ENCODE measurements at places on chromosomes 3 and 15.

DNA sequence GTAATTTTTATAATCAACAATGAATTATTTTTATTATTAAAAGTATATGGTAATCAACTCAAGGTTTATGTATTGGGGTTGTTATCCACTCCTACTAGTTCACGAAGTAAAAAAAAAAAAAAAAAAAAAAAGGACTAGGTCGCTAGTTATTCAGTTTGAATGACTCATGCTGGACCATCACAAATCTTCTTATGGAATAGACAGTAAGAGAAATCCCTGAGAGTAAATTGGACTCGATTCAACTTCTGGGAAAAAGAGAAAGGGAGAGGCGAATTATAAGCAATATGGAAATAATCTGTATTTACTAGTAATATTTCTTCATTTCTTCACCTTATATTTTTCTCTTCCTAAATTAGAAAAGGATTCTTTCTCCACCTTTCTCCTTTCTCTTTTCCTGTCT lies 2.0 kb downstream of the MYEF2 start:
- DNase-seq, result no peak

GRCh38 chr3:83034806-83035703 lies 1273.6 kb upstream of the GBE1 start:
- no peak for DNase-seq

GRCh38 chr15:74840851-74841775 lies 1.8 kb downstream of the ULK3 start:
- DNase-seq, result no peak

- DNase-seq, result no peak
Observed at GRCh38 chr15:61196711-61197586, 32.2 kb downstream of the RORA start.

DNA sequence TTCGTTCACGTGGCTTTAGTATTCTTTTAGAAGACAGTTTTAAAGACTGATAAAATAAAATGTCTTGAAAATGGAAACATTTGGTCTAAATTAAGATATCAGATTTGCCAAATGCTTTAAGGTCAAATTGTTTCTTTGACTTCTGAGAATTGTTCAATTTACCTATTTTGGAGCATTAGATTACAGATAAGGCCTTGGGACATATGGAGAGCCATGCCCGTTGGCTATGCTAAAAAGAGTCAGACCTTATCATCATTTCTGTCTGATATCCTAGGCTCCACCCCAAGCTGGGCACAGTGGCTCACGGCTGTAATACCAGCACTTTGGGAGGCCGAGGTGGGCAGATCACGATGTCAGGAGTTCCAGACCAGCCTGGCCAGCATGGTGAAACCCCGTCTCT lies 13.0 kb downstream of the ZNF445 start:
- DNase-seq, result no peak

DNA sequence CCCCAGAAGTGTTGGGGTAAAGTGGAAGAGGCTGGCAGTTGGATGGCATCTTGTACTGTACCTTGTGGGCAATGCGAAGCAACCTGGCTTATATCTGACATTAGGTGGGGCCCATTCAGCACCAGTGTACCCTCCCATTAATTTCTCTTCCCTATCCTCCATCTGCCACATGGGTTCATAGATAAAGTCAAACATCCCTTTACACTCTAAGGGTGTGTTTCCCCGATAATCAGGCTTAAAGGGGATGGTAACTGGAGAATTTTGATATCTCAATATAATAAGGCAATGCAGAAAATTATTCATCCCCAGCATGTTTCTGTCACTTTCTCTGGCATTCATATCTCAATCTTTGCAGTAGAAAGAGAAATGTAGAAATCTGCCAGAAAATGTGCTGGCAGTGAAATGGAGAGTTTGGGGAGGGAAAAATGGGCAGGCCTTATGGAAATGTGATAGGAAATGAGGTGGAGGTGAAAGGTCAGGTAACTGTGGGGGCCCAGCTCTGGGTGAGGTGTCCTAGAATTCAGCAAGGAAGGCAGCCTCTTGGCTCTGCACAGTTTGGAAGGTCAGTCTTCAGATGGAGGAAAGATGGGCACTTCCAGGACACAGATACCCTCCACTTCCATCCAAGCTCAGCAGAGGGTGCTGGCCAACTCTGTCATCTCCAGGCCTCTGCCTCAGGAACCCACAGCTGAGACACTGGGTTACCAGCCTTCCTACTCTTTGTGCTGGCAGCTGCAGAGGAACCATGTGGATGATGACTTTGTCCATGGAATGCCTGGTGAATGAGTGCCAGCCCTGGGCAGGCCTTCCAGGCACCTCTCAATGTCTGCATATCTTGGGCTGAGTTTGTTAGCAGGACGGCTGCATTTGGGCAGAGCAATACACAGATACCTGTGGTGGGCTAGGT lies 325.9 kb upstream of the CTDSPL start:
- no peak for DNase-seq

DNA sequence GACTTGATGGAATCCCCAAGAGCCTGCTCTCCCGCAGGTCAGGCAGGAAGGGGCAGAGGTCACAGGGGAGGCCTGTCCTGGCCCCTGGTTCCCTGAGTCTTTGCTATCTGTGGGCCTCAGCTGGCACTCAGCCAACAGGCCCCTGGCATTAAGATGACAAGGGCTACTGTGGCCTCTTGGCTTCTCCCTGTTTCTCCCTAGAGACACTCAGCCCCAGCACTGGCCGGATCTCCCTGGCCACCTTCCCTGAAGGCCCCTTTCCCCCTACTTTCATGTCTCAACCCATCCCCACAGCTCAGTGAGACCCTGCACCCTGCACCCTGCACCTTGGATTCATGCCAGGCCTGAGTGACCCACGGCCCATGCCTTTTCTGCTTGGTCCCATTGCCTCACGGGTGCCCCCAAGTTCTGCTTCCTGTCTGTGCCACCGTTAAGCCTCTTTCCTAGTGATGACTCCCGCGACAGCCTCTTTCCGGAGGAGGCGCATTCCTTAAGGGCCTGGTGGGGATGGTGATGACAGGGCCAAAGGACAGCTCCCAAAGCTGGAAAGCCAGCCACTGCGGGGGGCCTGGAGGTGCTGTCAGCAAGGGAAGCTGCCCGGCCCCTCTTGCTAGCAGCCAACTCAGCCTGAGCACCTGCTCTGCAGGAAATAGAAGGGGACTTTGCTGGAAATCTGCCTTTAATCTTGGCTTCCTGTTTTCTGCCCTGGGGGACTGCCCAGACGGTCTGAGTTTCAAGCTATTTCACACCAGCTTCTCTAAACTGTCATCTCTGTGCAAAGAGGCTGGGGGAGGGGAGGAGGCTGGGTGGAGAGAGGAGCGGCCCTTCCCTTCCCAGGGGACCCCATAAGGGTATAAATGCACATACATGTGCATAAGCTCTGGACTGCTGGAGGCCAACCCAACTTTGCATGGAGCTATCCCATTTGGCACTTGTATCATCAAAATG lies 4.8 kb upstream of the CSK start:
- no peak for DNase-seq

- DNase-seq, result no peak
Observed at GRCh38 chr3:152519376-152519775, 250.6 kb downstream of the MBNL1 start.

GRCh38 chr3:72255191-72255590 lies 470.2 kb upstream of the PROK2 start:
- DNase-seq, result no peak

DNA sequence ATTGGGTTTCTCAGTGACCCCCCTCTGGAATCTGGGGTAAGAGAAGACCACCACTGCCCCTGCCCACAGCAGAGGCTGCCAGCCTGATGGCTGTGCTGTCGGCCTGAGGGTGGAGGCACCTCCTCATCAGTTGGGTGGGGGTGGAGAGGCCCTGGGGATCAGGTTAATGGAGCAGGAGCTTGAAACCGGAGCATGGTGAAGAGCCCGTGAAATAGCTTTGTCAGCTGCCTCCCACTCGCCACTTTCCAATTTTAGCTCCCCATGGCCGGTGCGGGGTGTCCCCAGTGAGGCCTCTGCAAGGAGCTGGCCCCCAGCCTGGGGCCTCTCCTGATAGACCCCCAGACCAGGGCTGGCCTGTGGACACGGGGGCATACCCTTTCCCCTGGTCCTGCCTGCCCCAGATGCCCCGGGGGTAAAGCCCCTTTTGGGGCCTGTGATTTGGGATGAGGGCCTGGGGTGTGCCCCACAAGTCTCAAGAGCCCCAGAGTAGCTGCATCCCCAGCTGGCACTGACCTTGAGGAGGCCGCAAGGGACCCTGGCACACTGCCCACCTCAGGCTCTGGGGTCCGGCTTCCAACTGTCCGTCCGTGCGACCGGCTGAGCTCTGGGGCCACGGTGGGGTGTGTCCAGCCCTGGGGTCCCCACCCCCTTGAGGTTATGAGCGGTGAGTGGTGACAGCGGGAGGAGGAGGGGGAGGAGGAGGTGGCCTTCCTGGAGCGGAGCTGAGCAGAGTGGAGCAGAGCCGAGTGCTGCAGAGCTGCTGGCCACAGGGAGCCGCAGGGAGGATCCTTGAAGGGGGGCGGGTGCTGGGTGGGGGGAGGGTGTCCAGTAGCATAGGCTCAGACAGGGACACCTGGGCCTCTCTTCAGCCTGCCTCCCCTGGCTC lies at the start of gene HHATL:
HHATL (minus strand) TSS at position 733 of the 886 bp plus-strand sequence. CDS start 1,972 bp downstream, outside the sequence.
- no peak for DNase-seq

GRCh38 chr3:79364784-79365183 lies 403.0 kb downstream of the ROBO1 start:
- DNase-seq, result no peak

DNA sequence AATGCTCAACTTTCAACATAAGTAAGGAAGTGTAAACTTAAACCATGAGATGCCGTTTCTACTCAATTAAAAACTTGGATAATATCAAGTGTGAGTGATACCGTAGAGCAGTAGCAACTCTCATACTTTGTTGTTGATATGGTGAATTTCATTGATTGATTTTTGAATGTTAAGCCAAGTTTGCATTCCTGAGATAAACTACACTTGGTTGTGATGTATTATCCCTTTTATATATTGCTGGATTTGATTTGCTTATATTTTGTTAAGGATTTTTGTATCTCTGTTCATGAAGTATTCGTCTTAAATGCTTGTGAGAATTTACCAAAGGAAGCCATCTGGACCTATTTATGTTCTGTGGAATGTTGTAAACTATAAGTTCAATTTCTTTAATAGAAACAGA lies 21.7 kb downstream of the SLMAP start:
- no peak for DNase-seq

- no peak for DNase-seq
Observed at GRCh38 chr15:67190326-67190725, 64.1 kb downstream of the AAGAB start.

- DNase-seq, result peak; percentile 4
Observed at GRCh38 chr15:93302080-93302765, 213.2 kb upstream of the RGMA start.

GRCh38 chr3:23377928-23378672 lies 175.0 kb downstream of the UBE2E2 start:
- no peak for DNase-seq

DNA sequence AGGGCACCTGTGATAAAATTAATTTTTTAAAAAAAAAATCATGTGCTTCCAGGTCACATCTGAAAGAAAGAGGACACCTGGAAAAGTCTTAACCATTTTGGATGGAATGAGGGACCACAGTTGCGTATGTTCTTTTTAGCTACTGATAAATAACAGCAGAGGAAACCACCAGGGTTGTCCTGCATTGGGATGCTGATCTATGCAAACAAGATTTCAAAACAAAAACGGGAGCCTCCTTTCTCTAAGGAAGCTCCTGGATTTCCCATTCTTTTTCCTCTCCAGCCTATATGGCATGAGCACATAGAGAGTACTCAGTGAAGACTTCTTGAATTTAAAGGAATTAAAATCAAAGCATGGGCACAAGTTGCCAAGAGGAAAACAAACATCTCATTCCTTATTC lies 145.6 kb upstream of the THBS1 start:
- DNase-seq, result no peak

GRCh38 chr15:33064878-33065277 lies 129.6 kb downstream of the FMN1 start:
- no peak for DNase-seq

- DNase-seq, result no peak
Observed at GRCh38 chr3:14317057-14317553, 85.3 kb upstream of the SLC6A6 start.

DNA sequence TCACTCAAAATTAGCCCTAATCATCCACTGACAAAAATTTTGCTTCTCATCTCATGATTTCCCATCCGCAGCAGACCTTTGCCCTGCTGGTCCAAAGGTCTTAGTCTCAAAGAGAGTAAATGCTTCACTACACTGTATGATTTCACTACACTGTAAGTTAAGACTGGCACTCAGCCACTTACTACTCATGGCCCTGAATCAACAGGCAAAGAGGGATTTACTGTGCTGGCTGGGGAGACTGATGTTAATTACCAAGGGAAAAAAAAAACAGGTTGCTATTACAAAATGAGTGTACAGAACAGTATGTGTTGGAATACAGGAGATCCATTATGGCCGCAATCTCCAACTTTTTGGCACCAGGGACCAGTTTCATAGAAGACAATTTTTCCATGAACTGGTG lies 214.8 kb downstream of the ZMAT3 start:
- DNase-seq, result no peak

- DNase-seq, result no peak
Observed at GRCh38 chr15:74525945-74526344, 15.1 kb upstream of the ARID3B start.

DNA sequence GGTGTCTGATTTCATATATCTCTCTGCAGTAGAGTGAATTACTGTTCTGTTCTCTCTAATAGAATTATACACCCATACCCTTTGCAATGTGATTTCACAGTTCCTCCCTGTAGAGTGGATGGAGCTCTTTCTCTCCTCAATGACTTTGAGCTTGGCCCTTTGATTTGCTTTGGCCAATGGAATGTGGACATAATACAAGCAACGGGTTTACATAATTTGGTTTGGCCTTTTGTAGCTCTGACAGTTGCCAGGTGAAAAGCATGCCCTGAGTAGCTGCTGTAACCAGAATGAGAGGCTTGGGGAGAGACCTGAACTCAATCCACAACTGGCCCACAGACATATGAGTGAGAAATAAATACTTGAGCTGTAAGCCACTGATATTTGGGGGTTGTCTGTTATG lies 32.1 kb downstream of the ZDHHC23 start:
- DNase-seq, result no peak

GRCh38 chr3:56019490-56020146 lies 448.6 kb downstream of the ERC2 start:
- DNase-seq, result no peak

GRCh38 chr3:126342211-126342610 lies 15.0 kb downstream of the KLF15 start:
- no peak for DNase-seq

DNA sequence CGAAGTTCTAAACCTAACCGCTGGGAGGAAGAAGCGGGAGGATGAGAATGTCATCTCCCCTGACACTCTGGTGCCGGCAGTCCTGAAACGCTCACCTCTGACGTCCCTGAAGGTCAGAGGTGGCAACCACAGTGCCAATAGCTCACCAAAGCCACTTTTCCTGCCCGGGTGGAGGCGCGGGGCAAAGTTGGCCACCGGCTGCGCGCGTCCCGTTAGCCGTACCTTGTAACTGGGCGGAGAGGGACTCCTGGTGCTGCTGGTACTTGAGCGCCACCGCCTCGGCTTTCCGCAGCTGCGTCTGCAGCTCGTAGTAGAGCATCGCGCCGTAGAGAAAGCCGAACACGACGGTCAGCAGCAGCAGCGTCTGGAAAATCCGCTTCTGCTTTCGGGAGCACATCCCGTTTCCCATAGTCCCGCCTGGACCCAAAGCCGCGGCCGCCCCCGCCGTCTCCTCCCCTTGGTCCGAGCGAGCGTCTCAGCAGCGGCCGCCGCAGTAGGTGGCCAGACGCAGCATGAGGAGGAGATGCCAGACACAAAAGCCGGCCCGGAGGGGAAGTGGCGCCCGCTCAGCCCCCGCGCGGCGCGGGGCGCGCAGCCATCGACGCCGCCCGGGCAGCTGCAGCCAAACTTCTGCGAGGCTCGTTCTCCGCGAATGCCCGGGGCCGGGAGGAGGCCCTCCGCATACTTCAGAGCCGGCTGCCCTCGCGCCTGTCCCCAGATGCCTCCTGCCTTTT lies 680 bp downstream of the GOLIM4 start:
- DNase-seq, result peak; percentile 36

Measured in cerebellar cortex (tissue), 1 donor.